ENCODE measurements at places on chromosomes 5 and 9.

- H3K36me3 ChIP-seq, result no peaks in the 10 kb centered on the region
- H3K4me3 ChIP-seq, result no peak overlapping the region
- no peaks in the 10 kb centered on the region for H3K4me1 ChIP-seq
- no peak overlapping the region for H3K27ac ChIP-seq
- peak; percentile 74 for DNase-seq
- H3K27me3 ChIP-seq, result peaks cover 10% of the 10 kb centered on the region
Measured at GRCh38 chr5:174951151-174951780, 226.9 kb downstream of the MSX2 start.

- no peaks in the 10 kb centered on the region for H3K27me3 ChIP-seq
- no peak overlapping the region for H3K27ac ChIP-seq
- H3K4me3 ChIP-seq, result no peak overlapping the region
- no peak for DNase-seq
Measured at GRCh38 chr5:147415651-147416050, 94.2 kb downstream of the DPYSL3 start.

DNA sequence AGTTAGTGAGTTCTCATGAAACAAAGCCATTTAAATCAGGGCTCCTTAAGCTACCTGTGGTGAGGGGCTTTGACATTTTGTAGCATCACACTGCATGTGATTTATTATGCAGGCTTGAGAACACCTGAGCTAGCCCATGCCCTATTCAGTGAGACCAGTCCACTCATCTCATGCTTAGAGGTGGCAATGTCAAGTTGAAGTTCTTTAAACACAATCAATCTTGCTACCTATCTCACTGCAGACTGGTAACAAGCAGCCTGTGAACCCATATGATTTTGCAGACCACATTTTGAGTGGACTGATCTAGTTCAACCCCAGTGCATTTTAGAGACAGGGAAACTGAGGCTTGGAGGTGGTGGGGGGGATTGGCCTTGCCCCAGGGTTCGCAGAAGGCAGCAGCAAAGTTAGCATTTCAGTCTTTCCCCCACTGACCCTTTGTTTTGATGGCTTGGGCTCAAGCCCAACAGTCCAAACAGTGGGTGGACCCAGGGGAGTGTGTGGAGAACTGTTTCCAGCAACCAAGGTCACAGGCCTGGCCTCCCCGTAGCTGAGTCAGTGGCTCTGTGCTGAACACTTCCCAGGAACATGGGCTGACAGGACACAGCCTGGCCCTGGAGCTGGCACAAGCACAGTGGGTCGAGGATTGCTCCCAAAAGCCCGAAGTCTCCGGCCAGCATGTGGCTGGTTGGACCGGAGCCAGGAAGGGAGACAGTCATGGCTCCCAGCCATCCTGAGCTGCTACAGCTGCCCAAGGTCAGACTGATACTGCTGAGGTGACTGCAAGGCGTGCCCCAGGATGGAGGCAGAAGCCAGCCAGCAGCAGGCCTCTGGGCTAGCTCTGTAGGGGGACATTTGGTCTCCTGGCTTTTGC lies 95.3 kb downstream of the RGS3 start:
- no peak overlapping the region for H3K27ac ChIP-seq
- no peaks in the 10 kb centered on the region for H3K36me3 ChIP-seq
- no peak overlapping the region for H3K4me3 ChIP-seq
- H3K4me1 ChIP-seq, result peaks cover 34% of the 10 kb centered on the region
- H3K27me3 ChIP-seq, result no peaks in the 10 kb centered on the region

GRCh38 chr9:32742296-32742695 lies 41.0 kb upstream of the TMEM215 start:
- H3K27me3 ChIP-seq, result peaks cover 5% of the 10 kb centered on the region
- no peaks in the 10 kb centered on the region for H3K36me3 ChIP-seq
- no peak for DNase-seq
- H3K4me3 ChIP-seq, result no peak overlapping the region

DNA sequence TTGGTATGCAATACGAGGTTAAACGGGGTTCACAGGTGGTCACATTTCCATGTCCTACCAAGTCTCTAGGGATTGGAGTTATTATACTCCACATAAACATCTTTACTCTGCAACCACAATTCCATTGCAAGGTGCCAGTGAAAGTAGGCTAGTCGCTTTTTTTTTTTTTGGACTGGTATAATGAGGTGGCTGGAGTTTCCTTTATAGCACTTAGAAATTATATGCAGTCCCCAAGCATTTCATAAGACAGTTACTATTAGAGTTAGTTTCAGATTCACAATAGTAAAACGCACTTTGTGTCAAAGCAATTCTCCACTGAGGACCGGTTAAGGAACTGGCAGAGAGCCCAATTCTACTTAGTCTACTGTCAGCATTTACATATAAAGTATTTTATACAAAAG lies 1.4 kb downstream of the MEF2C start:
- DNase-seq, result no peak
- H3K36me3 ChIP-seq, result no peaks in the 10 kb centered on the region
- H3K27me3 ChIP-seq, result peaks cover 45% of the 10 kb centered on the region
- H3K27ac ChIP-seq, result no peak overlapping the region
